ENCODE measurements at places on chromosomes 12 and 14.

- DNase-seq: no peak
Observed at GRCh38 chr12:49705479-49706134, 1.6 kb downstream of the FMNL3 start.

- DNase-seq: no peak
Observed at GRCh38 chr12:91983935-91984334, 161.7 kb downstream of the BTG1 start.

GRCh38 chr12:10136637-10137205 lies 6.7 kb upstream of the CLEC7A start:
- no peak for DNase-seq

- DNase-seq: no peak
Observed at GRCh38 chr12:25689996-25690501, 137.0 kb upstream of the LMNTD1 start.

DNA sequence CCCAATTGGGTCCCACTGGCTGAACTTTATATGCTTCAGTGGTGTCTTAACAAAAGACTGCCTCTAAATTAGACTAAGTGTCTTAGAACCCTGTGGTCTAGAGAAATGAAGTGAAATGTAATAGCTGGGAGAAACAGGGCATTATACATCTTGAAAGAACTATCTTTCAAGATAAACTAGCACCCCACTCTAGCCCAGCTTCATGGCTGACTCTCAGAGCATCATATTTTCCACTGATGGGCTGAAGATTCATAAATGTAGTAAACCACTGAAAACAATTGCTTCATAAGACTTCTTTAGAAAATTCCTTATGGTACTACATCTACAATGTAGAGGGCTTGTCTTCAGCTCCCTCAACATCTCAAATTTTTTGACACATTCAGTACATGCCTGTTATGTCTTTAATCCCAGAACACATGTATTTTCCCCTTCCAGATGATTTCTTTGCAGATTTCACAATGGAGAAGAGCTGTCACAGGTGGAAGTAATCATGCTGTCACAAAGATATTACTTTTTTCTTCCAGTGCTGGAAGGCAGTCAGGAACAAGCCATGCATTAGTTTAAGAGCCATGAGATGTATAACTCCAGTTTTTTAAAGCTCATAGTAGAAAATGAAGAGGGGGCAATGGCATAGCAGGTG lies 48.5 kb downstream of the IFNG-AS1 start:
- DNase-seq: no peak

DNA sequence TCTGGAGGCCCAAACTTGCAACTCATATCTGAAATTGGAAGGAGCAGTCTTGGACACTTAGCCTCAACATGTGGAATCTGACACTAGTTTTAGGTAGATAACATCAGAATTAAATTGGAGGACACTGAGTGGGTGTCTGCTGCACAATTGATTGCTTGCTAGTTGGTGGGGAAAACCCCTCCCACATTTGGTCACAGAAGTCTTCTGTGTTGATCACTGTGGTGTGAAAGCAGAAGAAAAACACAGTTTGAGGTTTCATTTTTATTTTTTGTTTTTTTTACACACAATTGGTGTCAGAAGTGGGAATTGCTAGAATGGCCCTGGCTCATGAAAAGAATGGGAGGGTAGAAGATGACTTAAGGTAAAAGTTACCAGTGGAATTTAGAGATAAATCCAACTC lies 78.0 kb upstream of the CD163 start:
- DNase-seq: no peak

DNA sequence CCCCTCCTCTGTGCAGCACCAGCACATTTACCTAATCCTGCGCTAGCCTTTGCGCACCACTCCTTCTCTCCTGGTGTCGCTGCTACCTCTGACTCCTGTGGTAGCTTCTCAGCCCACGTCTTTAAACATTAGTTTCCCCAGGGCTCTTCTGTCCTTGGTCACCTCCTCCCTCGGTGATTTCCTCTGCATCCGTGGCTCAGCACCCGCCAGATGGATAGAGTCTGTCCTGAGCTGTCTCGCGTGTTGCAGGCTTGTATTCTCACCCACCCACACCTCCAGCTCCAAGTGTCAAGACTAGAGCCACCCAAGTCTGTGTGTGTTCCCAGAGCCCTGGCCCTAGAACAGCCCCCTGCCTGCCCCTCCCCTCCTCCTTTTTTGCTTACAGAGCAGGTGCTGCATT lies 83.2 kb downstream of the EML1 start:
- DNase-seq: no peak

- DNase-seq: peak; percentile 18
Observed at GRCh38 chr12:8860165-8860961, 37.9 kb downstream of the A2ML1 start.

DNA sequence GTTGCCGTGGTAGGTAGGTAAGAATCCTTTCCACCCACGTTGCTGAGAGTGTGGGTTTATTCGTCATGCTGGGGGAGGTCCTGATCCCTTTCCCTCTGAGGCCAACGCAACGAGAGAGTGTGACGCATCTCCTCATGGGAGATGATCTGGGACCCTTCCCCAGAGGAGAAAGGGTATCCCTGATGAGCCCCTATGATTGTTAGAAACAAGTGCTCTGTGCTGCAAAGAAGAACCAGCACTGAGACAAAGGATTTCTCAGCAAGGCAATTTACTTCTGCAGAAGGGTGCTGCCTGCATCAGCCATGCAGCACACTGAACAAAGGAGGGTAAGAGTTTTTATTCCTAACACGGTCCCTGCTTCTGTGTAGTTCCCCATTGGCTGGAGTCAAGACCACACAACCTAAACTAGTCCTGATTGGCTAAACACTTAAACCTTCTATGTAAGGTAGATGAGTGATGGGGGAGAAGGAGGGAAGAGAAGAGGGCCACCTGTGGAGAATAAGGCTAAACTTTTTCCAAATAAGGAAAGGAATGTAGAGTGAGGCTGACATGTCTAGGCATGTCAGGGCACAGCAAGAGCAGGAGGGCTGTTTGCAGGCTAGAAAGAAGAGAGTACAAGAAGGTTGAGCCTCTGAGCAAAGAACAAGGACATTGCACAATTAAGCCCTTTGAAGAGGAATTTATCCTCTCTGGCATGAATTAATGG lies 21.3 kb downstream of the CLEC2A start:
- no peak for DNase-seq

DNA sequence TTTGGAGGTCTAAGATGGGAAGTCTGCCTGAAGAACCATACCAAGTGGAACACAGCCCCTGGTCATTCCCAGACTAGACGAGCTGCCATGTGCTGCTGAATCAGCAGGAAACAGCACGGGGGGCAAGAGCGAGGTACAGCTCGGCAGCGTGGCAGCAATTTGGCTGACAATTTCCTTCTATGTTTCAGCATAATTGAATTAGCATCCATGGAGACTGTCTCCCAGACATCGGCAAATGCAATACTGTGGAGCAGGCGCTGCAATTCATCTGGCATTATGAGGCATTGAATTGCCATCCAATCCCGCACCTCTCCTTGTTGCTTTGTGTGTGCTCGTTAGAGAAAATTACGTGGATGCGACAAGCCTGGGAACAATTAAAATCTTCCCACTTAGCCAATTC lies 46.0 kb upstream of the CCDC60 start:
- no peak for DNase-seq

GRCh38 chr14:92427096-92427495 lies 86.5 kb upstream of the RIN3 start:
- no peak for DNase-seq

DNA sequence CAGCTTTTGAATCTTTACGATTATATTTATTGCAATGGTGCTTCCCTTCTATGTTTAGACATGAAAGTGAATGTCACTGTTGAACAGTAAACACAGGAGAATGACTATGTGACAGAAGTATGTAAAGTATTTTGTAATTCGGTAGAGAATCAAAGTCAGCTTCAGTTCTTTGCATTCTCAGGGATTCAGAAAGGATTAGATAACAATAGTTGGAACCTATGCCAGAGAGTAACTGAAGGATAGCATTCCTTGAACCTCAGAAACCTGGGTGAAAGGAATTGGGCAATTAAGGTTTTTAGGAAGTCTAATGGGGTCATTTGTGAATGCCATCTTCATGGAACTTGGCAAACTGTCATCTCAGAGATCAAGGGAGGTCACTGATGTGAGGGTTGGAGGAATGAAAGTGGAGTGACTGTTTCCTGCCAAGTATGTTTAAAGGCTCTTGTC lies 305.3 kb upstream of the DDHD1 start:
- DNase-seq: no peak

GRCh38 chr14:93926873-93927799 lies at the start of gene FAM181A:
TSS of gene FAM181A (plus strand) at chr14:93927344. CDS start at chr14:93928286, 942 bp downstream.
- no peak for DNase-seq

GRCh38 chr14:75469606-75470237 lies 41.9 kb downstream of the JDP2 start:
- no peak for DNase-seq

GRCh38 chr12:100138803-100139098 lies 3.9 kb downstream of the BLTP3B start:
- no peak for DNase-seq

DNA sequence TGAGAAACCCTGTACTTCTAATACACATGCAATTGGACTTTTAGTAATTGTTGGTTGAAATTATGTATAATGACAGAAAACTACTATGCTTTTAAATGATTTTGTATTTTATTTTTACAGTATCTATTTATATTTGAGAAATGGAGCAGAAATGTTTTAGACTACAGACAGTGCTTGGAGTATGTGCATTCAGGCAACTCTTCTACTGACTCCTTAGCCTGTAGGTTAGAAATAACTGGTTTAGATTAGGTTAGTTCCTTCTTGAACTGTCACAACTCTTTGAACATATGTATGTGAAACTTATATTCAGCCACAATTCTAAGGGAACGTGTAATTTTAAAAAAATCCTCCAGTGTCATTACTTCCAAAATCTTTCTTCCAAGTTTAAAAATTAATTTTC lies 1.7 kb downstream of the FGFR1OP2 start:
- no peak for DNase-seq

GRCh38 chr12:46650688-46651087 lies 175.1 kb downstream of the SLC38A4 start:
- DNase-seq: no peak

- DNase-seq: no peak
Observed at GRCh38 chr12:60201891-60202290, 606.1 kb downstream of the SLC16A7 start.

DNA sequence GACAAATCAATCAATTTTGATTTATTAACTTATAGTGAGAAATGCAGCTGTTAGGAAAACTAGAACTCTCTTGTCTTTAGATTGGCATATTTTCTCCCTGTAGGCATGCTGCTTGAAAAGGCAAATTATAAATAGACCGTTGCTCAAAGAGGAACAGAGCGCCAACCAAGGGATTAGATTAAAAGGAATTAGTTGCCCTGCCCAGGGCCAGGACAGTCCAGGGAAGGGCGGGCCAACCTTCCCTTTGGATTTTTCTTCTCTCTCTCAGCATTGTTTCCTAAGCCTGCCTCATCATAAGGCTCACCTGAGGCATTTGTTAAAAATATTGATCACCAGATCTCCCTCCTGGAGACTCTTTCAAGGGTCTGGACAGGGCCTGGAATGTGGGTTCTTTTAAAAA lies 8.6 kb downstream of the CIPC start:
- no peak for DNase-seq

DNA sequence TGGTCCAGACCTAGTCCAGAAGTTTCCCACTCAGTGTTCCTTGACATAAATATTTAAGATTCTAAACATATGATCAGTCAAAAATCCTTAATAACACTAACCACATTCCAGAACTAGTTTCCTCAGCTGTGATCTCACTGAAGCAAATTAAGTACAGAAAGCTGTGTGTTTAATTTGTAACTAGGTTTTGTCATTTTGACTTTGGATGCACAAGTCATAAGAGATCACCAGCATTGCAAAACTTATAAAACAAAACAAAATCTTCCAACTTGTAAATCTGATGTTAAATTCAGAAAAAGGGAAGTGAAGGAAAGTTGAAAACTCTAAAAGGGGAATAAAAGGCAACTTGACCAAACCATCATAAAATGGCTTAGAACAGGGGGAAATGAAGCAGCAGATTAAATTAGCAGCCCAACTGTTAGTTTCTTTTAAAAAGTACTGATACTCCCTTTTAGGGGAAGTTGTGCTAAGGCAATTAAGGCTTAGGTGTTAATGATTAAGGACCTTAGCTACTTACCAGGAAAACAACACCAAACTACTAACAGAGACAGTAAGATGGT lies 56.6 kb downstream of the SH2B3 start:
- DNase-seq: no peak

GRCh38 chr14:61836184-61836583 lies 74.0 kb downstream of the SNAPC1 start:
- DNase-seq: no peak

GRCh38 chr12:24436667-24437066 lies 487.2 kb upstream of the SOX5 start:
- no peak for DNase-seq

- DNase-seq: no peak
Observed at GRCh38 chr12:42962384-42962783, 372.8 kb upstream of the PRICKLE1 start.

GRCh38 chr12:103331643-103332042 lies 164.1 kb downstream of the C12orf42 start:
- DNase-seq: no peak

GRCh38 chr14:42045383-42045782 lies 438.7 kb downstream of the LRFN5 start:
- DNase-seq: no peak

DNA sequence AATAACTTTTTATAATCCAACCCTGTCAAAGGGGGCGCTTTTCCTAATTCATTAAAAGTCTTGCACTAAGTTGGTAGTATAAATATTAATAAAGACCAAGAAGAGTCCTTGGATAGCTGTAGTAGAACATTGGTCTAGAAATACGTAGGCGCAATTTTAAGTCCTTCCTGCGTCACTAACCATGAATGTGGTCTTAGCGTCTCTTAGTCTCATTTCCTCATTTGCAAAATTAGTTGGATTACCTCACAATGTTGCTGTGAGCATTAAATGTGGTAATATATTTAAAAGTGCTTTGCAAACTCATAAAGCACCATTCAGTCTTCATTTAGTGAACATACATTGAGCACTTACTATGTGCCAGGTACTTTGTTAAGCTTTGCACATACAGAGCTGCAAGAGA lies 149.7 kb downstream of the AEBP2 start:
- no peak for DNase-seq

- DNase-seq: no peak
Observed at GRCh38 chr14:37709419-37710195, 114.2 kb downstream of the TTC6 start.

- no peak for DNase-seq
Observed at GRCh38 chr14:57402173-57402852, 11.9 kb downstream of the NAA30 start.

- DNase-seq: peak; percentile 66
Observed at GRCh38 chr14:68782091-68782981, 10.5 kb downstream of the ZFP36L1 start.

DNA sequence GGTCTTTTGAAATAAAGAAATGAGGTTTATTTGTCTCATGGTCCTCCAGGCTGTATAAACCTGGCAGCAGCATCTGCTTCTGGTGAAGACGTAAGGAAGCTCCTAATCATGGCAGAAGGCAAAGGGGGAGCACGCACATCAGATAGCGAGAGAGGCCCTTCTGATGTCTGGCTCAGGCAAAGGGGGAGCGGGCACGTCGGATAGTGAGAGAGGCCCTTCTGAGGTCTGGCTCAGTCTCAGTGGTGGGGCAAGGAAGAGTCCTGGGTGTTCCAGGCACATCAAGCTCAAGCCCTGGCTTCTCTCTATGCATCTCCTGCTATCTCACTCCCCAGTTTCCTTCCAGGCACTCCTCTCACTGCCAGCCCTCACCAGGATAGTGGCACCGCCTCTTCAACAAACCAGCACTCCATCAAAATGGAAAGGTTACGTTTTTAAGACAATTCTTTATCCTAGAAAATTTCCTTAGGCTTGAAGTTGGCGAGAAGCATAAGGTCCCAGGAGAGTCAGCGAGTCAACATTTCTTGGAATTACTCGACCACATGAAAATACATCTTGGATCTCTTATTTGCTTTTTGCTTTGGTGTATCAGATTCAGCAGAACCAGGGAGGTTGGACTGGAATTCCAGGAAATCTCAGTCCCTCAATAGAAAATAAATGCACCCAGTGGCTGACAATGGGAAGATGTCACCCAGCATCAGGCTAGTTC lies 189.6 kb upstream of the TMEM132C start:
- no peak for DNase-seq

Data from activated naive CD4-positive, alpha-beta T cell treated with anti-CD3 and anti-CD28 coated beads, Interleukin-2, amount 50 U/mL, for 16 hours (primary cell).